ENCODE measurements at places on chromosomes 7 and 10.

GRCh38 chr7:40586197-40586596, 451.4 kb downstream of the SUGCT start:
- DNase-seq, result no peak

DNA sequence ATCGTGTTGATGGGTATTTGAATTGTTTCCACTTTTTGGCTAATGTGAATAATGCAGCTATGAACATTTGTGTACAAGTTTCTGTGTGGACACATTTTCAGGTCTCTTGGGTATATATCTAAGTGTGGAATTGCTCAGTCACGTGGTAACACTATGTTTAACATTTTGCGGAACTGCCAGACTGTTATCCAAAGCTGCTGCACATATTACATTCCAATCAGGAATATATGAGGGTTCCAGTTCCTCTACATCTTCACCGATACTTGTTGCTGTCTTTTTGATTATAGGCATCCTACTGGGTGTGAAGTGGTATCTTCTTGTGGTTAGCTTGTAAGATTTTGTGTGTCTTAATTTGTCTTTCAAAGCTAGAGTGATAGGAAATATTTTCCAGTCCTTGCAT, 6.8 kb downstream of the PTPN12 start:
- no peak for DNase-seq

- no peak for DNase-seq
Observed at GRCh38 chr10:82084496-82084895, 209.5 kb downstream of the NRG3 start.

DNA sequence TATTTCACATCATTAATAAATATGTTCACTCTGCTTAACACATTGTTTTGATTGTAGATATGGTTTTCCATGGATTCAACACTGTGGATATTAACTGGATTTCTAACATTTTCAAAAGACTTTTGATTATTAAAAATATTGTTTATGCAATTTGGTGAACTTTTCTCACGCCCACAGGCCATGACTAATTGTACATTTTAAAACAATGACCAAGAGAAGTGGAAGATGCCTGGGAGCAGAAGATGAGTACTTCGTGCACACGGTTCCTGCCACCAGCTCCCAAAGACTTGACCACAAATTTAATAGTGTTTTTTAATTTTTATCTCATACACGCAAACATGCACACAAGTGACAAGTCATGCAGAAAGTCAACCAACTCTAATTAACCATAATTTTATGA, 451.0 kb upstream of the ADARB2 start:
- DNase-seq, result no peak

DNA sequence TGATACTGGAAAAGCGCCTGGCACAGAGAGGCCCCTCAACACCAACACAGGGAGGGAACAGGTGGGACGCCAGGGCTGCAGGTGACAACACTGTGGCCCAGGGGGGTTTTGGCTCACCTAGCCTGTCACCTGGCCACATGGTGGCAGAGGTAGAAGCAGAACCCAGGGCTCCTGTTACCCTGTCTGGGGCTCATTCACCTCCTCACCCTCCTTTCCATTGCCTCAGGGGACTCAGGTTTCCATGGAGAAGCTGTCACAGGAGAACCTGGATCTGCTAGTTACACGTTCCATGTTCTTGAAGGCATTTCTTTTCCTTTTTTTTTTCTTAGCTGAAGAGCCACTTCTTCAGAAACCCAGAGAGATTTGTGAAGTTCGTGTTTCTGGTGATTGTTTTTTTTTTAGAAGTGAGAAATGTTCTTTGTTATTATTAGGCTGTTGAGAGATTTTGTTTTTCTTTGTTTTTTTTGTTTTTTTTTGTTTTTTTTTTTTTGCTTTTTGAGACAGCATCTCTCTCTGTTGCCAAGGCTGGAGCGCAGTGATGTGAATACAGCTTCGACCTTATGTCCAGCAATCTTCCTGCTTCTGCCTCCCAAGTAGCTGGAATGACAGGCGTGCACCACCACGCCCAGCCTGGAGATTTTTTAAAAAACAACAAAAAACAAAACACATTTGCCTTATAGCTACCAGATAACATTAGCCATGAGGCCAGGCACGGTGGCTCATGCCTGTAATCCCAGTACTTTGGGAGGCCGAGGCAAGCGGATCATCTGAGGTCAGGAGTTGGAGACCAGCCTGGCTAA, 16.0 kb downstream of the DENND2A start:
- DNase-seq, result no peak

DNA sequence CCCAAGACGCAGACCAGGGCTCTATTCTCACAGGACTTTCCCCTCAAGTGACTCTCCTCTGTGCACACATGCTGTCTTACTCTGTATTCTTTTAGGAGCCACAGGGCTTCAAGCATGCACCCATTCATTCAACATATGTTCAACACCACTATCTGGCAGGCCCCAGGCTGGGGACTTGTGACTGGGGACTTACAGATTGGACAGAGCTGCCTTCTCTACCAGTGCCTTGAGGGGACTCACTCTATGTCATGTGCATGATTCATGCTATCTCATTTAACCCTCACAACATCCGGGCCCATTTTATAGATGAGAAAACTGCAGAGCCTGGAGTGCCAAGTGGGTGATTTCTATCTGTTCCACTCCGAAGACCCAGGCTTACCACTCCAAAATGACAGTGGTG, 34.3 kb downstream of the MYL10 start:
- no peak for DNase-seq

DNA sequence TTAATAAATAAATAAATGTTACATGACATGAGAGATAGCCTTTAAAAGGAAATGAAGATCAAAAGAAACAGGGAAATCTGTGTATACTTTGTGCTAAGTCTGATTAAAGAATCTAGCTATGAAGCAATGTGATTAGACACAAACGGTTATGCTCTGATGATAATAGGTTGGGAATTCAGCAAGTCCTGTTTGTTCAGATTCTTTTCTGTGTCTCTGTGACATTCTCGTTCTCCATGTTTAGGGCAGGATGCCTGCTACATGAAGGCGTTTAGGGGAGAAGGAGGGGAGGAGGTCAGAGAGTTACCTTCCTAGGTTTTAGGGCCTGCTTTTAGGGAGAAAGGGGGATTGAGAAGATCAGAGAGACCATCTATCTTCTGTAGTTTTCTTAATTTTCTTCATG, 555.3 kb downstream of the DNAJB9 start:
- DNase-seq, result no peak

- no peak for DNase-seq
Observed at GRCh38 chr10:77289027-77289501, 348.5 kb downstream of the KCNMA1 start.

GRCh38 chr10:98617906-98618520, 171.3 kb upstream of the HPS1 start:
- DNase-seq, result no peak

DNA sequence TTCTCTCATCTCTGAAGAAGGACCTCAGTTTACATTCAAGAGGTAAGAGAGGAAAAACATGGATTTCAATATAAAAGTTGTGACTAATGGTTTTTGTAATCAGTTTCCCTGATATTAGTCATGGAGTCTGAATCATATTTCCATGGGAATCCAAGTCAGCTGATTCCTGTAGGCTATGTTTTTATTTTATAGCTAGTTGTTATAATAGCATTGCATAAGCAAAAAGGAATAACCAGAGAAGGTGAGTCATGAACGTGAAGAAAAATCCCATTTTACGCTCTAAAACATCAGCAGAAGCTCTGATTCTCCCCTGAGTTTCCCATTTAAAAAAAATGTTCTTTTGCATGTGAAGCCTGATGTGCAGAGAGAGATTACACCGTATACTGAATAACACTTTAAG, 299.3 kb downstream of the SFMBT2 start:
- DNase-seq, result no peak

DNA sequence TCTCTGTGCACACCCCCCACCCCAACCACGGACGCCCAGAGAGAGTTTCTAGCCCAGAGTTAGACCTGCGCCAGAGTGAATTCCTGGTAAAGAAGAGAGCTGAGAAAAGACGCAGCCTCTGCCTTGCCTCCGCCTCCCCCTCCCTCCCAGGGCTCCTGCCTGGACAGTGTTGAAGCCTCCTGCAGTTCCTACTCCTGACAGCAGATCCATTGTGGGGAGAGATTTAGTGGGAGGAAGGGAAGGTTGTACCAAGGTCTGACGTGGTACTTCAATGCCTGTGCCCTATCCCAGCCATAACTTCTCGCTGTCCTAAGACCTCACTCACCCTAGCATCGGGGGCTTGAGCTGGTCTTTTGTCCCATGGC, 952 bp downstream of the SRRM3 start:
- DNase-seq, result no peak

GRCh38 chr10:21521751-21522533, 3.5 kb downstream of the SKIDA1 start:
- no peak for DNase-seq

- no peak for DNase-seq
Observed at GRCh38 chr7:47627580-47628283, 45.8 kb upstream of the TNS3 start.

- no peak for DNase-seq
Observed at GRCh38 chr7:138127996-138128395, 51.7 kb downstream of the AKR1D1 start.

- DNase-seq, result no peak
Observed at GRCh38 chr10:118944959-118945633, 84.4 kb upstream of the NANOS1 start.

GRCh38 chr10:61903928-61904344, 2.4 kb downstream of the ARID5B start:
- DNase-seq, result no peak

GRCh38 chr7:26417911-26418413, 126.3 kb downstream of the SNX10 start:
- DNase-seq, result no peak

GRCh38 chr10:70274643-70275042, 9.2 kb downstream of the NPFFR1 start:
- no peak for DNase-seq

- DNase-seq, result peak; percentile 33
Observed at GRCh38 chr10:24882047-24882698, 70.2 kb downstream of the PRTFDC1 start.

DNA sequence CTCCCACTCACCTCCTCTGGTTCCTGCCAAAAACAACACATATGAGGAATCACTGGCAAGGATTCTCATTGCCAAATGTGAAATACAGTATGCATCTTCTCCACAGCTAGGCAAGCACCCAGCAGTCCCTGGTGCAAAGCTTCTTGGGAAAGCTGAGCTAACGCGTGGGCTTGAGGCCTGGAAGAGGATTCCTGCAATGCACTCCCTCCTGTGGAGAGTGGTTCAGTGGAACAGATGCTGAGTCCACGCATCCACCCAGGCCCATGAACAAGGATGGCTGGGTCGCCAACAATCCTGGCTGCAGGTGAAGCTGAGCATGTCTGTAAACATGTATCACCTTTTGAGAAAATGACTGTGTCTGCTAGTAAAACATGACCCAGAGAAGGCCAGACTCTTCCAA, 113.2 kb upstream of the CHST15 start:
- no peak for DNase-seq

DNA sequence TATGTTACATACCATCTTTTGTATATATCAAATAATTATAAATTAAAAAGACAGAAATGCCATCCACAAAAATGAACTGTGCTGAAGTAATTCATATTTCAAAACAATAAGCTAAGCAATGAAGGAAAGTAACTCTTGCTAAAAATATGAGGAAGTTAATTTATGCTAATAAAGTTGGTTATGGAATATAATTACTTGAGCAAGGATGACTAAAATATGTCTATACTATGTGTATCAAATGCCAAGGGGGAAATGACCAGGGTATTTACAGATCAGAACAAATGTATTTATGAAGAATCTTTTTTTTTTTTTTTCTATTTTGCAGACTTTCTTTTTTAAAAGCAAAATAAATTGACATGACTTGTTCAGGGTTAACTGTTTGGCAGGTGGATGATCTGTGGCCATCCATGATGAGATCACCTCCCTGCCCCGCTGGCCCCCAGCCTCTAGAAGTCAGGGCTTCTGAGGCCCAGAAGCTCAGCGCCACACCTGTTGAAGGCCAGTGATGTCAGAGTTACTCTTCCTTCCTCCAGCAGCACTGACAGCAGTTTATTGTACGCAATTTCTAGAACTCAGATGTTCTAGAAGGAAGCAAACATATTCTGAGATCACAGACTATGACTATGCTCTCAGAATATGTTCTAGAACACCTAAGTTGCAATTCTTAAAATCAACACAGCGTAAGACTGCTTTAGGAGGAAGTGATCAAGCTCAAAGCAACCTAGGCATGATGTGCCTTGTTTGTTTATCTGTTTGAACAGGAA, 196.1 kb upstream of the KLF14 start:
- DNase-seq, result no peak

DNA sequence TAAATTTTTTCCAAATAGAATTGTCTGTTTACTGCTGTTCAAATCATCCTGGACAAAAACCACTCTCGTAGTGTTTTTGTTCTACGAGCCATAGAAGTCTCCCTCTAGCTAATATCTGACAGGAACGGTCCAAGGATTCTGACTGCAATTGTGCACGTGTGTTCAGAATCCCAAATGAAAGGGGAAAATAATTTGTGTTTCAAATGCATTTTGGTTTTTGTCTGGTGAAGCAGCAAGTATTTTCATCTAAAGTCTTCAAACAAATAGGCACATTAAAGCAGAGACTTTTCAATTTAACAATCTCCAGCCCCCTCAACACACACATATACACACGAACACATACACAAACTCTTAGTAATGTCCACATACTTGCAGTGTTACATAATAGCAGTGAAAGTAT, 475 bp downstream of the NEUROD6 start:
- DNase-seq, result no peak

- DNase-seq, result no peak
Observed at GRCh38 chr10:74179111-74179710, 28.2 kb downstream of the ADK start.

DNA sequence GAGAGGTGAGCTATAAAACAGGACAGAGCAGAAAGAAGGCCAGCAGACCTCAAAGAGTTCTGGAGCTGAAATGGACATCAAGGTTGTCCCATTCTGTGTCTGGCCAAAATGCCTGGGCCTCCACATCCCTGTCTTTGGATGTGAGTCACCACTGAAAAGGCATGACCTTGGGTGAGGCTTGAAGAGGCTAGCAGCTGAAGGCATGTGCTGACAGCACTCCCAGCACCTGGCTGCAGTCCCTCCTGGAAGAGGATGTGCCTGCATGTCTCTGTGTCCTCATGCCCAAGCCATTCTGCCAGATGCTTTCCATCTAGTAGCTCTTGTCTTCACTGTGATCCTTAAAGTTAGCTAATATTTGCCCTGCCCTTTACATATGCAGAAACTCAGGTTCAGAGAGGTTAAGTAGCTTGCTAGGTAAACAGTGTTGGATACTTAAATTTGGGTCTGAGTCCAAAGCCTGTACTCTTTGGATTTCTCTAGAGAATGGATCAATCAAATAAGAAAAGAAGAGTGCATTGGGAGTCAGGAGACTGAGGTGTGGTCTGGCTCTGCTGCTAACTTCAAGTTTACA, 35.8 kb downstream of the HECW1 start:
- no peak for DNase-seq

- DNase-seq, result no peak
Observed at GRCh38 chr10:58341947-58342346, 7.1 kb downstream of the UBE2D1 start.

- no peak for DNase-seq
Observed at GRCh38 chr10:96688789-96689188, 31.5 kb downstream of the PIK3AP1 start.

- DNase-seq, result no peak
Observed at GRCh38 chr10:18236756-18237155, 96.5 kb downstream of the CACNB2 start.

GRCh38 chr7:80918909-80919721, at the start of gene SEMA3C:
SEMA3C (minus strand) TSS chr7:80919051; CDS start chr7:80916781, 2,270 bp downstream.
- no peak for DNase-seq
